ENCODE measurements at places on chromosomes 13 and 19.

- DNase-seq, result no peak
Observed at GRCh38 chr19:47650700-47651099, 41.8 kb downstream of the BICRA start.

DNA sequence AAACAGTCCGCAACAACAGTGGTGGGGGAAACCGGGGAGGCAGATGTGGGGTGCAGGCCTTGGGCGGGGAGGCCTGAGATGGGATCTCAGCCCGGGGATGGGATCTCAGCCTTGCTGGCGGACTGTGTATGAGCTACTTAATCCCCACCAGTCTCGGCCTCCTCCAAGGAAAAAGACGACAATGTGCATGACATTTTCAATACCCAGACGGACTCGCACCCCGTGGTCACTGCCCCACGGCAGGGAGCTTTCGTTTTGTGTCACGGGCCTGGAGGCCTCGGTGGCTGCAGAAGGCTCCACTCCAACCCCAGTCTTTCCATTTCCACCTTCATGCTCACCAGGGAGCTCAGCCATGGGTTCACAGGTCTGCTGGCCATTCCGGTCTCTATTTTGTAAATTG is 25.5 kb downstream of the GRTP1 start:
- no peak for DNase-seq

DNA sequence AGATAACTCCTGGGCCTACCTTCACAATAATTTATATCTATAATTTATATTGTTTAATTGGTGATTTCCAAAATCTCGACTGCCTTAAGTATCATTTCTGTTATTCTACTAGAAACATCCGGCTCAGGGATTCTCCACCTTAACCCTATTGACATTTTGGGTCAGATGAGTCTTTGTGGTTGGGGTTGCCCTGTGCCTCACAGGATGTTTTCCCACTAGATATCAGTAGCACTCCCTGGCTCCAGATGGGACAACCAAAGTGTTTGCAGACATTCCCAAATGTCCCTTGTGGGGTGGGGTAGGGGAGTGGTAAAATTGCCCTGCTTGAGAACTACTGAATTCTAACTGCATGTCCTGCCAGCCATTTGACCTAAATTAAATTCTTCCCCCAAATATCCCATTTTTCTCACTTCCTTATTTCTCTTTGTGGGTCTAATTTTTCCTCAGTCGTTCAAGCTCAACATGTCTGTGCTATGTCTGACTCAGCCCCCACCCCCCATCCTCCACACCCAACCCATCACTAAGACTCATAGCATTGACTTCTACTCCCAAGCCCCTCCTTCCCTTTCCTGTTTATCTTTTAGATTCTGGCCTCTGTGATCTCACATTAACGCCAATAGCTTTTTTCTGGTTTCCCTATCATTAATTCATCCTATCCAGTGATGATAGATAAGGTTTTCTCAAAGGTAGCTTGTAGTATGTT is 545.1 kb downstream of the EFNB2 start:
- DNase-seq, result no peak

DNA sequence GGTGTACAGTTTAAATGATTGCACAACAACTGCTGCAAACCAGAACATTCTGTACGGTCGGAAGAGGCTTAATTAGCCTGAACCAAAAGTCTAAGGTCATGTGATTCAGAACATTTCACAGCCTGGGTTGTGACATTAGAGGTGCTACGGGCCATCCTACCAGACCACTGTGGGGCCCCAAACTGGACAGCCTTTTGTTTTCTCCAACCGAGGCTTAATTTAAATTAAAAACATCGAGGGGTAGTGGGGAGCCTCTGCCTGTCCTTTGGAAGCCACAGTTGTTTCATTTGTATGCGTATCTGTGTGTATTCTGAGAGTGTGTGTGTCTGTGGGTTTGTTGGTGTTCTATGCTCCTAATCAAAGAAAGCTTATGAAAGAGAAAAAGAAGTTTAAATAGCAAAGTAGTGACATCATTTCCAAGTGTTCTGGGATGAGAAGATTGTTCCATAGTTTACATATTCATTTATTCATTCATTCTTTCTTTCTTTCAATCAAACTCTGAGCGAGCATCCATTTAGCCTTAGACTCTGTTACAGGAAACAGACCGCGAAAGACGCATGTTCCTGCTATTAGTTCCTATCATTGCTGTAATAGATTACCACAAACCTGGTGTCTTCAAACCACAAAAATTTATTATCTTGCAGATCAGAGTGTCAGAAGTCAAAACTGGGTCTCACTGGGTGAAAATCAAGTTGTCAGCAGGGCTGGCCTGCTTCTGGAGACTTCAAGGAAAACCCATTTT is 444.8 kb downstream of the FOXO1 start:
- DNase-seq, result no peak

All from SIG-M5 (cell line).